Activated naive CD4-positive, alpha-beta T cell treated with anti-CD3 and anti-CD28 coated beads, Interleukin-2, amount 50 U/mL, for 72 hours (primary cell): ENCODE measurements at places on chromosomes 6 and 20.

- no peak for DNase-seq
Measured at GRCh38 chr6:52509281-52510212, 67.3 kb downstream of the TRAM2 start.

- no peak for DNase-seq
Measured at GRCh38 chr6:33458676-33459075, 4.3 kb downstream of the ZBTB9 start.

- no peak for DNase-seq
Measured at GRCh38 chr6:74765486-74765885, 440.4 kb downstream of the COL12A1 start.

GRCh38 chr6:35486005-35486925 is 10.6 kb downstream of the TEAD3 start:
- DNase-seq = no peak

- DNase-seq = no peak
Measured at GRCh38 chr6:20437639-20438038, 36.0 kb downstream of the E2F3 start.

GRCh38 chr6:135231469-135231844 is 50.3 kb downstream of the MYB start:
- DNase-seq = peak; percentile 26

DNA sequence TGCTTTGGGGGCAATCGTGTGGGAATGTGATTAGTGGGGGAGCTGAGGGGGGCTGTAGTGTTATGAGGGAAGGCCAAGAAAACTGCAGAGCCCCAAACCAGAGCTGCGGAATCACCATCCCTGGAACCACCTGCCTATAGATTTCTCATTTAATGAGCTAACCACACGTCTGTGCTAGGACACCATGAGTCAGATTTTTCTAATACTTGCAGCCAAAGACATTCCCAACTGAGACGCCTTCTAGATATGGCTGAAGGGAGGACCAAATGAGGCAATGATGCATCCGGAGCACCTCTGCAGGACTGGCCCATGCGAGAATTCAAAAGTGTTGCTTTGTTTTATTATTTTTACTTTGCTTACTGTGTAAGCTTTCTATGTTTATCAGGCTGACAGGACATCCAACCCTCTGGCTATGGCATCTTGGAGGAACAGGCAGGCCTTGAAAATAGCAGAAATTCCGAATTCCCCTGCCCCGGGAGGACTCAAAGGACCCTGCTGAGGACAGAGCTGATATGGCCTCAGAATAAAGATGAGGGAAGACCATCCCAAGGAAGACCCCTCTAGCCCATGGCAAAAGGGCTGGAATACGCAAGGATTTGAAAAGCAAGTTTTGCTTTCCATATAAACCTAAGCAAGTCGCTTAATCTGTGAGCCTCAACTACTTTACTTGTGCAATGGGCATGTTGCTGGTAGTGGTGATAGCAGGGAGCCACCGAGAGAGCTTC is 3.1 kb upstream of the PTGIS start:
- DNase-seq = no peak

DNA sequence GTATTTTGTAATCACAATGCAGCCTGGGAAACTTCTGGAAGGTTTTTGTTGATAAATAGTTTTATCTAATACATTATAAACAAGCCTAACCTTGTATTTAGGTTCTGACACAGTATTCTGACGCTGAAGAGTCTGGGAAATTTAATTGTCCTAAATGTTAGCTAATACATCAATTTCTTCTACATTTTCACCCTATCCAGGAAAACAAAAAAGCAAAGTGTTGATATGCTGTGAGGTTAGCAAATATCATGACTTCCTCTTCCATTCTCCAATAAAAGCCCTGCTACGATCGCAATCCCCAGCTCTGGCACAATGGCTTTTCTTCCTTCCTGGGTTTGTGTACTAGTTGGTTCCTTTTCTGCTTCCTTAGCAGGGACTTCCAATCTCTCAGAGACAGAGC is at the start of gene C6orf58:
TSS of gene C6orf58 (plus strand) at position 301 of the 400 bp plus-strand sequence. CDS start at position 313, 12 bp downstream.
- DNase-seq = no peak

DNA sequence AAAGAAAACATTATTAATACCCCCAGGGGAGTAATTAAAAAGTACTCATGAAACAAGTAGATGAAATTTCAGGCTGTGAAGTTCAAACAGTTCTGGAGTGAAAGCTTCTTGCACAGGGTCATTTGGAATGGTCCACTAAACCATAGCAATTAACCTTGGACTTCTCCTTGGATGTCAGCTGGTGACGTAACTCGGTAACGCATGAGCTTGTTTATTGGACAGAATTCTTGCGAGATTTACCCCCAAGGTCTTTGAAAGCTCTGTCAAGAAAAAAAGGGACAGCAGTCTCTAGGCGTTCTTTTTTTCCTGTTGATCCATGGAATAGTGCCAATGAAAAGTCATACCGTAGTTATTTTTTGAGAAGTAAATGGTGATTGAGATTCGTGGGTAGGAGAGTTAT is 2.2 kb downstream of the CD83 start:
- DNase-seq = no peak

- no peak for DNase-seq
Measured at GRCh38 chr20:38043512-38044300, 10.2 kb downstream of the RPRD1B start.

DNA sequence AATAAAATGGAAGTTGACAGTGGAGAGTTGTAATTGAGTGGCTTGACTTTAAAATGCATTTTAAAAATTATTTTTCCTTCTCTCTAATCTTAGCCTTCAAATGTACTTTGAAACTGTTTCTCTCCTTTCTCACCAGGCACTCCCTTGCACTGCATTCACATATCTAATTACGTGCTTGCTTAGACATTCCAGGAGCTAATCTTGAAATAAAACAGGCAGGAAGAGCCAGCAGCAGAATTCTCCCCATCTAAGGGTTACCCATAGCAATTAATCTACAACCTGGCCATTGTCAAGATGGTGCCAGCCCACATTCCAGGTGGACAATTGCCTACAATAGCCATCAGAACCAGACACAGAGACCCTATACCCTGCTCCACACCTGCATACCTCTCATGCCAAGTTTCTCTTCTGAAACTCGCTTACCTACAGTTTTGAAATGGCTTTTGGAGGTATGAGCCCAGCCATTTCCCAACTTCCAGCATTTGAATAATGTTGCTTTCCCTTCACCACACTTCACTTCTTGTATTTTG is 167.6 kb upstream of the GJE1 start:
- no peak for DNase-seq

DNA sequence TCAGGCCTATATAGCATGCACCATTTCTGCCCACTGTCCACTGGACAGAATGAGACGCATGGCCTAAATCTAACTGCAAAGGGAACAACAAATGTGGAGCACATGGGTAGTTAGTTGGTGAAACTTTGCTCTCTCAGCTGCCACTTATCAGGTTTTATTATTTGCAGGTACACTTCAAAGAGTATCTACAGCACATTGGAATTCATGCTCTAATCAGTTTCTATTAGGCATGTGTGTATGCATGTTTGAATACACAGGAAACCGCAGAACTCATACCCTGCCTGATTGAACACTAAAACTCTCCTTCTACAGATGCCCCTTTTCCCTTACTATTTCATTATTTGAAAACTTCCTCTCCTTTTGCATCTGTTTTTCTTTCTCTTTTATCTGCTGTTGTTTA is 97.4 kb upstream of the HSF2 start:
- no peak for DNase-seq

- DNase-seq = no peak
Measured at GRCh38 chr6:25601800-25602673, 50.0 kb upstream of the SCGN start.

GRCh38 chr20:25344634-25345033 is 46.0 kb downstream of the ABHD12 start:
- no peak for DNase-seq

- no peak for DNase-seq
Measured at GRCh38 chr6:116764629-116764960, 924 bp downstream of the FAM162B start.

GRCh38 chr6:100506651-100507050 is 41.9 kb upstream of the SIM1 start:
- DNase-seq = no peak

- DNase-seq = no peak
Measured at GRCh38 chr6:106702451-106703110, 73.2 kb downstream of the QRSL1 start.

- no peak for DNase-seq
Measured at GRCh38 chr6:40308533-40309306, 278.4 kb downstream of the LRFN2 start.

DNA sequence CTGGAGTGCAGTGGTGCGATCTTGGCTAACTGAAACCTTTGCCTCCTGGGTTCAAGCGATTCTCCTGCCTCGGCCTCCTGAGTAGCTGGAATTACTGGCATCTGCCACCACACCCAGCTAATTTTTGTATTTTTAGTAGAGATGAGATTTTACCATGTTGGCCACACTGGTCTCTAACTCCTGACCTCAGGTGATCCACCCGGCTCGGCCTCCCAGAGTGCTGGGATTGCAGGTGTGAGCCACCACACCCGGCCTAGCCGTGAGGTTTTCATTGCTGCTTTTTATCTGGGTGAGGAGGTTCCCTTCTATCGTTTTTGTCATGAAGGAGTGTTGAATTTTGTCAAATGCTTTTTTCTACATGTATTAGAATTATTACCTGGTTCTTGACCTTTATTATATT is 23.9 kb downstream of the SRC start:
- peak; percentile 6 for DNase-seq

GRCh38 chr6:77466451-77467437 is 3.5 kb upstream of the HTR1B start:
- no peak for DNase-seq

DNA sequence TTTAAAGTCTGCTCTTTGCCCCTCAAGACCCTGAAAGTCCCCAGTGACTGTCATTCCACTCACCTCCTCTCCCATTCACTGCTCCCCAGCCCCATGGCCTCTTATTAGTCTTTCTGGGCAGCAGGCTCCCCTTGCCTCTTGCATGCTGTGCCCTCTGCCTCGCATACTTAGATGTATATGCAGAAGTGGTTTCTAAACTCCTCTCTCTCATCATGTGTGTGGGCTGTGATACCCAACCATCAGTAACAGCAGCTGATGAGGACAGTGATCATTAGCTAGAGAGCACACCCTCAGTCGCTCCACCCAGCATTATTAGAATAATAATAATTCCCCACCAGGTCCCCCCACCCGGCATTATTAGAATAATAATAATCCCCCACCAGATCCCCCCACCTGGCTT is 14.5 kb downstream of the PKIG start:
- DNase-seq = no peak

GRCh38 chr20:10466325-10466724 is 31.2 kb downstream of the SLX4IP start:
- DNase-seq = no peak

- DNase-seq = no peak
Measured at GRCh38 chr6:17318435-17319165, 37.4 kb downstream of the RBM24 start.

DNA sequence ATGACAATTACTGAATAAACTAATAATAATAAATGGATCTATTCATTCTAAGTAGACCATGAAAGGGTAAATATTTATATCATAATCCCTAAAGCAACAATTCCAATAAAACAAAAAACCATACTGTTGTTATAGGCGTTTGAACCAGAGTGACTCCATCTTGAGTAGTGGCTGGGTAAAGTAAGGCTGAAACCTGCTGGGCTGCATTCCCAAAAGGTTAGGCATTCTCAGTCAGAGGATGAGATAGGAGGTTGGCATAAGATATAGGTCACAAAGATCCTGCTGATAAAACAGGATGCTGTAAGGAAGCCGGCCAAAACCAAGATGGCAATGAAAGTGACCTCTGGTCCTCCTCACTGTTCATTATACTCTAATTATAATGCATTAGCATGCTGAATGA is 8.3 kb downstream of the OR2H1 start:
- no peak for DNase-seq

DNA sequence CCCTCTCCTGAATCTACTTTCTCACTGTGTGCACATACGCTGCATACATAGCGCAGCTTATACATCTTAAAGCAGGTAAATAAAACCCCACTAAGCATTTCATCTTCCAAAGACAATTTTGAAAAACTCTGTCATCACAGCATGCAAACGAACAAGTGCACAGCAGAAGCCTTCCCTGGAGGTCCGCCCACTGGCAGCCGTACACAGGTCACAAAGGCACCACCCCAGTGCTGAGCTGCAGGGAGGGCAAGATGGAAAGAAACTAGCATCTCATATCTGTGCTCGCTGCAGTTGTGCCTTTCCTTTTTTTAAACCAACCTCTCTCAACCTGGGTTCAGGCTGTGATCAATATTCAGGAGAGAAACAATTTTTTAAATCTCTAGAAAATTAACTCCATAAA is 73.3 kb downstream of the HUS1B start:
- DNase-seq = no peak

DNA sequence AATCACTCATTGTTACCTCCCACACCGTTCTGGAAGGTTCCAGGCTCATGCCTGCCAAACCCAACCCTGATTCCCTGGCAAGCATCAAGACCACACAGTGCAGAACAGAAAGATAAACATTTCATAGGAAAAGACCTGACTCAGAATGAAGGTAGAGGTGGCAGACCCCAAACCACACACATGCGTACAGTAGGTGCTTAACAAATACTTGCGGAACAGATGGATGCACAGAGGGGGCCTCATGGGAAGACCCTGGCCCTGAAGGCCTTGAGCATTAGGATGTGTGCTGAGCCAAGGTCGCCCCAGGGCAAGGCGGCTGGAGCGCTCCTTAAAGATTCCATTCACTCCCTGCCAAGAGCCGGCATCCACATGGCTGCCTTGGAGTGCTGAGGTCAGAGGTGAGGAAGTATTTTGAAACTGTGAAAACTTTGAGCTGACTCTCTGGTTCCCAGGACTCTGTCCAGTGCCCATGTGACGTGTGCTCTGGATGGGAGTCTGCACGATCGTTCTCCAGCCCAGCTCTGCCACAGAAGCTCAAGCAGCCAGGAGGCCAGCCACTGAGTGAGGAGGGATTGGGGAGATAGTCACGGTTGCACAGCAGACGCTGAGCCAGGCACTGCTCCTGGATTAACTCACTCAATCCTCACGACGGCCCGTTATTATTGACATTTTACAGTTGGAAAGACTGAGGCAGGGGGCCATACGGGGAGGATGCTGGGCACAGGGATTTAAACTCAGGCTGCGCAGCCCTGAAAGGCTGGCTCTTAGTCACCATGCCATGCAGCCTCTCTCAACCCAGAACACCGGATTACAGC is 65.5 kb upstream of the AFDN start:
- DNase-seq = no peak

DNA sequence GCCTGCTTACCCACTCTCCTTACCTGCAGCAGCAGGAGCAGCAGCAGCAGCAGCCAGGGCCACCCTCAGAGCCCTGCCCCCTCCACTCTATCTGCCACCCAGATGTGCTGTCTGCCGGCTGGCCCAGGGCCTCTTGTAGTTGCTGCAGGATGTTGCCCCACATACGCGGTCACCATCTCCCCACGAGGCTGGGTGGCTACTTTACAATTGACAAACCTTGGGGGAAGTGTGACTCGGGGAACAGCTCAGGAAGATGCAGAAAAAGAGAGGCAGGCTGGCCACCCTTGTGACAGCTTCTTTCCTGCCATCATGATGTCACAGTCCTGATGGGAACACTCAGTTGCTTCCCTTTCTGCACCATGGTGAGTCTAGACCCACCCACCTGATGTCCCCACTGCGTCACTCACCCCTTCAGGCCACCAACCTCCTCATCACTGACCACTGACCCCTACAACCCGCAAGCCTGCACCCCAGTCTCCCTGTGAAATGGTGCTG is 14.5 kb downstream of the TREM1 start:
- no peak for DNase-seq
